ENCODE measurements at places on chromosomes 4 and X. TPM values are rescaled to one million over a fixed set of nuclear protein-coding genes. Genes with fewer than 3 reads are reported as not detected.

The VEGFD gene
- 0.58 TPM for total RNA-seq

The SYP gene
- total RNA-seq: 3.0 TPM

The STPG2 gene
- total RNA-seq: 0.90 TPM

The SLITRK4 gene
- total RNA-seq: 0.32 TPM

The UTP3 gene
- 10.4 TPM for total RNA-seq

The CT45A10 gene
- not detected for total RNA-seq
